Activated CD4-positive, alpha-beta T cell treated with anti-CD3 and anti-CD28 coated beads, Interleukin-2, amount 50 U/mL, for 24 hours (primary cell): ENCODE measurements at places on chromosomes 7 and 10.

GRCh38 chr7:149621776-149622175, 124.2 kb upstream of the ZNF746 start:
- DNase-seq: no peak

DNA sequence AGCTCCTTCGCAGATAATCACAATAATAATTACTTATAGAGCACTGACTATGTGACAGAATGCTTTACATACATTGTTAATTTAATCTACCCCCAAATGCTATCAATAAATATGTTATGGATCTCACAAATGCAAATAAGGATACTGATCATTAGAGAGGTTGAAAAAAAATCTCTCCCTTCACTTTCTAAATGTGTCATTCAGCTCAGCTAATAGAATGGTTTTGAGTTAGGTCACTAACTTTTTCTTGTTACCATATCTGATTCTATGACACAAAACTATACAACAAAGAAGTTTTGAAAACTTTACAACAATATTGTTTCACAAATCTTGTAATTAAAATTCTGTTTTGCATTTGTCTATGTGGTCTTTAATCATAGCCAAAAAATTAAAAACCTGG, 17.4 kb downstream of the NEUROD6 start:
- no peak for DNase-seq

DNA sequence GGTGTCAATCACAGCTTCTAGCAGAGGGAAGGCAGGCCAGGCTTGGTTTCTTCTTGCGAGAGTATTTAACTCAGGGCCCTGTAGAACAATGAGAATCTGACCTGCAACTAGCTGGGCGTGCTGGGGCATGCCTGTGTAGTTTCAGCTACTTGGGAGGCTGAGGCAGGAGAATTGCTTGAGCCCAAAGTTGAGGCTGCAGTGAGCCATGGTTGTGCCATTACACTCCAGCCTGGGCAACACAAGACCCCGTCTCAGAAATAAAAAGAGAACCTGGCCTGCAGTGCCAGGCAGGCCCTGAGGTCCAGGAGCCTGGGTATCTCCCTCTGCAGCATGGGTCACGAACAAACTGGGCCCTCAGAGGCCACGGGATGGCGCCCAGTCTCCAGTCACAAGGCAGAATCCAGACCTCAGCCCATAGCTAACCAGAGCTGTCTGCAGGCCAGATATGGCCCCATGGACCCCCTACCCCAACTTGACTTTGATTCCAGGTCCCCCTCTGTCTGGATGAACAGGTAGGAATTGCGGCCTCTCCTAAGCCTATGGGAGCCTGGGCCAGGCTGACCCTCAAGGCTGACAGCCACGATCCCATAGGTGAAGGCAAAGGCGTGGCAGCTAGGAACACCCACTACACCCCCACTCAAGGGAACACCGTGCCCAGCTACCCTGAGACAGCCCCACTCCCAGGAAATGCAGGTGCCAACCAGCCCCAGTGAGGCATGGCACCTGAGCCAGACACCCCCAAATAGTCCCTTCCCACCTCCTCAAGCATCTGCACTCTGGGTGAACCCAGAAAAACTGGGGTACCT, 102.7 kb upstream of the TNRC18 start:
- DNase-seq: no peak

- DNase-seq: no peak
These were observed 85.5 kb downstream of the FAM53B start for GRCh38 chr10:124658591-124659242.

- no peak for DNase-seq
These were observed 497.4 kb downstream of the PLXDC2 start for GRCh38 chr10:20313665-20314064.

DNA sequence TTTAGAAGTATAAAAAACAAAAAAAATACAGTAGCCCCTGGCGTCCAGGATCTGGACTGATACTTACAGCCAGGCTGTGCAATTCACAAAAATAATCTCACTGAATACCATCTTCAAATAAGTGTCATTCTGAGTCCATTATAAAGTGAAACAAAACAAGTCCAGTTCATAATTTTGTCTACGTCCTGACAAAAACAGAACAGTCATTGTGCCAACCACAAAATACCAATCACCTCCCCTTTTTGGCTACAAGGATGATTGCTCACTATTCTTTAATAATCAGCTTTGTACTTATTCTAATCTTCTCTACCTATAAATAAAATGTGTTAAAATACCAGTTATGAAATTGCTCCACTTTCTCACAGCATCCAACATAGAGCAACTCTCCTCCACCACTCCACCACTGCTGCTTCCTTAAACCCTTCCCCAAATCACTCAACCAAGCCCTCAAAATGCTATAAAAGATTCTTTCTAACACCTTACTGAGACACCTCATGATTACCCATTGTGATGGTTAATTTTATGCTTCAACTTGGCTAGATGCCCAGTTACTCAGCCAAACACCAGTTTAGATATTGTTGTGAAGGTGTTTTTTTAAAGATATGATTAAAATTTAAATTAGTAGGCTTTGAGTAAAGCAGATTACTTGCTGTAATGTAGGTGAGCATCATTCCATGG, 479.8 kb upstream of the SEMA3A start:
- no peak for DNase-seq

DNA sequence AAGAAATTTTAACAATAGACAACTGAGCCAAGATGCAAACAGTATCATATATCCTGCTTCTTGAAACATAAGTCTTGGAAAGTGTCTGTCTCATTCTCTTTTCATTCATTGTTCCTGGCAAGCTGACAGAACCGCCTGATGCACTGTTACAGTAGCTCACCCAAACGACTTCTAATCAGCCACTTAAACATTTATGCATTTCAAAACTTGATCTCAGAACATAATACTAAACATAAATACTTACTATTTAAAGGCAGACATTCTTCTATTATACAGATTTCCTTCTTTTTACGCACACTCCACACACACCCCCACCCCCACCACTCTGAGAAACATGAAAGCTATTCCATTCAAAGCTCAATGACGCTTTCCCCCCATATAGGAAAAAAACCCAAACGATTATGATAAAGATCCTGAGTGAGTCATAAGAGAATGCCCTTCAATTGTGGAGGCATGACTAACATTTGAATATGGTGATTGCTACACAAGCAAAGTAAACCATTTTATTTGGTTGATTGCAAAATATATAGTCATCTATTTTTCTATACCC, 30.5 kb downstream of the SHTN1 start:
- DNase-seq: no peak

GRCh38 chr7:963236-964078, 9.0 kb upstream of the ADAP1 start:
- no peak for DNase-seq

DNA sequence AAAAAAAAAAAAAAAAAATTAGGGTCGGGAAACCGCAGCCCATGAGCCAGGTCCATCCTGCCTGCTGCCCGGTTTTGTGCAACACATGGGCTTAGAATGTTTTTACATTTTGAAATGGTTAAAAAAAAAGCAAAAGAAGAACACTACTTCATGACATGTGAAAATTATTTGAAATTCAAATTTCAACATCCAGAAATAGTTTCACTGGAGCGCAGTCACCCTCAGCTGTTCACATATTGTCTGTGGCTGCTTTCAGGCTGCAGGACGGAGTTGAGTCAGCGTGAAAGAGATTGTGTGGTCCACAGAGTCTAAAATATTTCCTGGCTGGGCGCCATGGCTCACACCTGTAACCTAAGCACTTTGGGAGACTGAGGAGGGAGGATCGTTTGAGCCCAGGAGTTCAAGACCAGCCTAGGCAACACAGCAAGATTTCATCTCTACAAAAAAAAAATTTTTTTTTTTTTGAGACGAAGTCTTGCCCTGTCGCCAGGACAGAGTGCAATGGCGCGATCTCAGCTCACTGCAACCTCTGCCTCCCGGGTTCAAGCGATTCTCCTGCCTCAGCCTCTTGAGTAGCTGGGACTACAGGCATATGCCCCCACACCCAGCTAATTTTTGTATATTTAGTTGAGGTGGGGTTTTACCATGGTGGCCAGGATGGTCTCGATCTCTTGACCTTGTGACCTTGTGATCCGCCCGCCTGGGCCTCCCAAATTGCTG, 63.9 kb upstream of the ECHDC3 start:
- DNase-seq: no peak

- DNase-seq: no peak
These were observed 66.6 kb downstream of the LYZL1 start for GRCh38 chr10:29355411-29355991.

GRCh38 chr7:131203291-131203976, 124.2 kb upstream of the MKLN1 start:
- no peak for DNase-seq

DNA sequence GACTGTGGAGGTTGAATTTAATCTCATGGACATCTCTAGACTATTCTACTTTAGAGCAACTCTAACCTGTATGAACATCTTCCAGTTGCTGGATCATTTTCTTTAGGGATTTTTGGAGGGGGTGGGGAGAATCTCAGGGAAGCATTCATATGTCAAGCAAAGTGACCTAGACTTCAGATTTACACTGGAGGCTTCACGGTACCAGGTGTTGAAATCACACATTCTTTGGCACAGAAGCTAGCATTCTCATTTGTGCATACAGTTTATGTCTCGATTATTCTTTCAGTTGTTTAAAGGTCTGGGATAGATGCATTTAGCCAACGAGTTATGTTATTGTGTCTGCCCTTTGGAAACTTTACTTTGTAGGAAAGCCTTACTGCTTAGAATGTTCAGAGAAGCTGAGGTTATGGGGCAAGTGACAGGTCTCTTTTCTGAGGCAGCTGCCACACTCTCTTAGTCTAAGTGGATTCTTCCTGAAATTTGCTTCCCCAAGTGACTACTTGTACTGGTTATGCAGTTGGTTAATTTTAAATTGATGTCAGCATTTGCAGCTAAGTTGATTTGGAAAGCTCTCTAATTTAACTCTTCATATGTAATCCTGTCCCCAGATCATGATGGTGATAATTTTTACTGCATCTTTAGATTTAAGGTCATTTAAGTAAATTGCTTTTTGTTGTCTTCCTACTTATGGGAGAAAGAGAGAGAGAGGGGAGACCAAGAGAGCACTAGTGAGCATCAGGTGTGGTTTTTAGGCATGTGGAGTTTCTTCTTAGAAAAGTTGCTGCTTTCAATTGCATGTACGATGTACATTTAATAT, 153.8 kb downstream of the PRKG1 start:
- DNase-seq: no peak

- no peak for DNase-seq
These were observed 68.2 kb upstream of the LRGUK start for GRCh38 chr7:134058980-134059379.

DNA sequence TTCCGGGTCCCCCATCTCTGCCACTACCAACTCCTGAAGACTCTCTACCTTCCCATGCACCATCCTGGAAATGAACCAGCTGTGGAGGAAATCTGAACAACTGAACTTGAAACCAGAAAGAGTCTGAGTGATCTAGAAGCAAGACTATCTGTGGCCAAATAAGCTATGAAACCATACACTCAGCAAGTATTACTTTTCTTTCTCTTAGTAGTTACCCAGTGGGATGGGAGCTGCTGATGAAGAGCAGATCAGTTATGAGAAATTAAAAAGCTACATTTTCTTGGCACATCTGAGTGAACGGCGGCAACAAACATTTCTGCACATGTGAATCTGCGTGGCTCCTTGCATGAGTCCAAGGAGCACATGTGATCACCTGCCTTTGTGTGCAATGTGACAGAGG, 31.6 kb upstream of the AGK start:
- DNase-seq: no peak

DNA sequence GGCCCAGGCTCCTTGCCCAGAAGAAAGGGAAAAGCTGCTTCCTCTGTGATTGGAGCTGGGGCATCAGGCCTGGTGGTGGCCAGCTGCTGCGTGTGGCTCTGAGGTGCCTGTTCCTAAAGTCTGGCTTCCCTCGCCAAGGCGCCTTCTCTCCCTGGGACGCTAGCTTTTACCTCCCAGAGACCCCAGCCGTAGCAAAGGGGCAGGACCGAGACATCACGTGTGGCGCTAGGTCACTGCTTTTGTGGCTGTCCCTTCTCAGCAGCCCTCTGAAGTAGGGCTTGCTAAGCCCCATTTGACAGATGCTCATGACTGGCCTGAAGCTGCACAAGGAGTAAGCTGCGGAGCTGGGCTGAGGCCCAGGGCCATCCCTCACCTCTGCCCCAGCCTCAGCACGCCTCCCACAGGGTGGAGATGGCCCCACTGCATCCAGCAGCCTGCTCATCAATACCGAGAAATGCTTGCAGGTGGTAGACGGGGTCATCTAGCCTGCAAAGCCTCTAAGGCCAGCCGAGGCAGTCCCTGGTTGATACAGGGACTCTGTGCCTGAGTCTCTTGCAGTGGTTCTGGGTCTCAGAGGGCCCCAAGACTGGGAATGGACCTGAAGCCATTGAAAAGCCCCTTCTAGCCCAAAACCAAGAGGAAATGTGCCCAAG, 171.2 kb downstream of the LCOR start:
- no peak for DNase-seq

DNA sequence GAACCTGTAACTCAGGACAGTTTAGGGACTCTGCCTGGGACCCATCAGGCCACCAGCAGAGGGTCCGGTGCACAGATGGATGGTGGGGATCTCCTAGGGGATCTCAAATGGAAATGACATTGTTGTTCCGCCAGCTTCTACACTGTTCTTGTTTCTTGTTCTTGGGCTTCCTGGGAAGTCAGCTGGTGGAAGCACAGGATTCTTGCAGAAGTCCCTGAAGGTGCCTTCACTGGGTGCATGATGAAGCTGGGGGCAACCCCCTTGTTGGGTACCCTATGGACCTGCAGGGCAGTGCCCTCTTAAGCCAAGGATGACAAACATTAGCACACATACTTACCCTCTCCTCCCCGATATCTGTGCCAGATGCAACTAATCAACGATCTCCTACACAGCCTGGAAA, 18.6 kb downstream of the SFTPD start:
- no peak for DNase-seq

- DNase-seq: peak; percentile 7
These were observed 149.3 kb upstream of the SHH start for GRCh38 chr7:155961241-155962190.

- DNase-seq: no peak
These were observed 57.5 kb downstream of the LCOR start for GRCh38 chr10:96889415-96890171.

DNA sequence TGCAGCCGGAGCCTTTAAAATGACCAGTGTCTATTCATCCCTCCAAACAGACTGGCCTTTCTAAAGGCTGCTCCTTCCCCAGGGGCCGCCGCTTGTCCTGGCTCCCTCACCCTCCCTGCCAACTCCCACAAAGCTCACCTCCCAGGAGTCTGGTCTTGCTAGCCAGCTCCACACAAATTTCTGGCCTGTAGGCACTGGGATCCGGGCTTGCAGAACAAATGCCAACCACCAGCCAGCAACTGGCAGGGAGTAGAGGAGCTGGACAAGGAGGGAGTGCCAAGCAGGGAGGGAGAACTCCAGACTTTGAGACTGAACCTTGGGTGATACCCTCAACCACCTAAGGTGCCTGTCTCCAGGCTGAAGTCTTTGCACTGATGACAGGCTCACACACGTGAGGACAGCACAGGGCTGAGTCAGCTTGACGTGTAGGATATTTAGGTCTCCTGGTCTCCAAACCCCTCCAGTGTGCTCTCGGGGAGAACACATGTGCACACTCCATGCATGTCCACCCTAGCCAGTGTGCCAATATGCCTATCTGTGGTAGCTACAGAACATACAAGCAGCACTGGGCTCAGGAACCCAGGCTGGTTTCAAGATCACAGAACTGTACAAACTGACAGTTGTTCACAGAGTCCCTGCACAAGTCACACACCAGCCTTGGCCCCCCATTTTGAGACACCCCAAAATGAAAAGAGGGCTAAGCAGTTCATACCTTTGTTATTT, 6.0 kb downstream of the PAX2 start:
- no peak for DNase-seq

- no peak for DNase-seq
These were observed 37.0 kb upstream of the IL15RA start for GRCh38 chr10:6014241-6014761.

- no peak for DNase-seq
These were observed 1.0 kb downstream of the ADCK2 start for GRCh38 chr7:140673774-140674155.
